ENCODE measurements at places on chromosomes 7 and 10. TPM values are rescaled to one million over a fixed set of nuclear protein-coding genes. Genes with fewer than 3 reads are reported as not detected.
A peak's percentile ranks its signal among the peaks of the same experiment; 100 is the strongest.

NPY4R gene
- total RNA-seq: not detected

ARMS2 gene
- total RNA-seq: not detected

- DNase-seq: no peak
Measured at GRCh38 chr7:75850235-75850634, 28.6 kb upstream of the RHBDD2 start.

GRCh38 chr7:80047856-80048459 lies 86.7 kb upstream of the GNAI1 start:
- peak; percentile 37 for DNase-seq

DNA sequence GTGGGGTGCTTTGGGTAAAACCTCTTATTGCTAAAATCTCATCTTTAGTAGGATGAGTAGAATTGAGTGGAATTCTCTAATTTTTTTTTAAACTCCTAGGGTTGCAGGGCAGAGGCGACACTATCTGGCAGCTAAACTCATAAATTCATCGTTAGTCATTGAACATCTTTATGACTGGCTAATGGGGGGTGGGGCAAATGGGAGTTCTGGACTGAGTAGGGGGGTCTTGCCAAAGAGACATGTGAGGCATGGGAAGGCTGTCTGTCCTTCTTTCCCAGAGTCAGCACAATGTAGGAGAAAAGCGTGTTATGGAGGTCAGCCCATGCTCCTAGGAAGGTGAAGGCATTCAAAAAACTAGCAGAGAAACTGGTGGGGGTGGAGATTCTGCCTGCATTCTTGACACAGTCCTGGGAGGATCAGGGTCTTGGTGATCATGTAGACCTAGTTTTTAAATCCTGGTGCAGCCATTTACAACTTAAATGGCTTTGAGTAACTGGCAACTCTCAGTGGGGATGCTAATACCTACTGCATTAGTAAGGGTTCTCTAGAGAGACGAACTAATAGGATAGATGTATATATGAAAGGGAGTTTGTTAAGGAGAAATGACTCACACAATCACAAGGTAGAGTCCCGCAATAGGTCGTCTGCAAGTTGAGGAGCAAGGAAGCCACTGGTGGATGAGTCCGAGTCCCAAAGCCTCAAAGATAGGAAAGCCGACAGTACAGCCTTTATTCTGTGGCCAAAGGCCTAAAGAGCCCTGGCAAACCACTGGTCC lies 47.7 kb downstream of the EMX2 start:
- no peak for DNase-seq

DNA sequence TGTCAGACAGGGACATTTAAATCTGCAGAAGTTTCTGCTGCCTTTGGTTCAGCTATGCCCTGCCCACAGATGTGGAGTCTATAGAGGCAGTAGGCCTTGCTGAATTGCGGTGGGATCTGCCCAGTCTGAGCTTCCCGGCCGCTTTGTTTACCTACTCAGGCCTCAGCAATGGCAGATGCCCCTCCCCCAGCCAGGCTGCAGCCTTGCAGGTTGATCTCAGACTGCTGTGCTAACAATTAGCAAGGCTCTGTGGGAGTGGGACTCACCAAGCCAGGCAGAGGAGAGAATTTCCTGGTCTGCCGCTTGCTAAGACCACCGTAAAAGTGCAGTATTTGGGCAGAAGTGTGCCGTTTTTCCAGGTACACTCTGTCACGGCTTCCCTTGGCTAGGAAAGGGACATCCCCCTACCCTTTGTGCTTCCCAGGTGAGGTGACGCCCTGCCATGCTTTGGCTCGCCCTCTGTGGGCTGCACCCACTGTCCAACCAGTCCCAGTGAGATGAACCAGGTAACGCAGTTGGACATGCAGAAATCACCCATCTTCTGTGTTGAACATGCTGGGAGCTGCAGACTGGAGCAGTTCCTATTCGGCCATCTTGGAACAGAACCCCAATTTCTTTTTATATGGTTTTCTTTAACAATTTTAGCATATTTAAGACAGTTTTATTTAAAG lies 28.4 kb upstream of the VWDE start:
- peak; percentile 33 for DNase-seq

- DNase-seq: peak; percentile 90
Measured at GRCh38 chr10:74194545-74194944, 43.5 kb downstream of the ADK start.

Measured in PC-3 (cell line).